Heart left ventricle (tissue), 16 donors: ENCODE measurements at places on chromosomes 16 and 17. TPM values are rescaled to one million over a fixed set of nuclear protein-coding genes. Genes with fewer than 3 reads are reported as not detected.

GRCh38 chr17:2749784-2750181 lies 331 bp upstream of the CCDC92B start:
- DNase-seq: peak; percentile 71

GRCh38 chr17:80361495-80362220 lies 53.3 kb upstream of the ENDOV start:
- DNase-seq: no peak

- no peak for DNase-seq
Observed at GRCh38 chr17:78202666-78203065, 11.4 kb upstream of the BIRC5 start.

GRCh38 chr16:4239020-4239419 lies 2.9 kb downstream of the SRL start:
- peak; percentile 65 for DNase-seq

DNA sequence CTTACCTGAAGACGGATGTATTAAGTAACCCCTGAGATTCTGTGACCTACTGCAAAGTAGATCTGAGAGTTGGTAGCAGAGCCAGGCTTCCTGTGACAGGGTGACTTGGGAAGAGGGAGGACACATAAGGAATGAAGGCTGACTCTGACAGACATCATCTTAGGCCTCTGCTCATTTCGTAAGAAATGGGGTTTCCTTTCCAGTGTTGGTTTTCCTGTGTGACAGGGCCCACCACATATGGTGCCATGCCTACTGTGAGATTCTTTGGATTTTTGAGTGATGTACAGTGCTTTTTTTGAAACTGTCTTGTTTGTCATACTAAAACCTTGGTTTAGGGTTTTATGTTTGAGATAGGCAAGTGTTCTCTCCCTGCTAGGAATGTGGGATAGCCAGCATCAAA lies 12.7 kb downstream of the LIG3 start:
- no peak for DNase-seq

DNA sequence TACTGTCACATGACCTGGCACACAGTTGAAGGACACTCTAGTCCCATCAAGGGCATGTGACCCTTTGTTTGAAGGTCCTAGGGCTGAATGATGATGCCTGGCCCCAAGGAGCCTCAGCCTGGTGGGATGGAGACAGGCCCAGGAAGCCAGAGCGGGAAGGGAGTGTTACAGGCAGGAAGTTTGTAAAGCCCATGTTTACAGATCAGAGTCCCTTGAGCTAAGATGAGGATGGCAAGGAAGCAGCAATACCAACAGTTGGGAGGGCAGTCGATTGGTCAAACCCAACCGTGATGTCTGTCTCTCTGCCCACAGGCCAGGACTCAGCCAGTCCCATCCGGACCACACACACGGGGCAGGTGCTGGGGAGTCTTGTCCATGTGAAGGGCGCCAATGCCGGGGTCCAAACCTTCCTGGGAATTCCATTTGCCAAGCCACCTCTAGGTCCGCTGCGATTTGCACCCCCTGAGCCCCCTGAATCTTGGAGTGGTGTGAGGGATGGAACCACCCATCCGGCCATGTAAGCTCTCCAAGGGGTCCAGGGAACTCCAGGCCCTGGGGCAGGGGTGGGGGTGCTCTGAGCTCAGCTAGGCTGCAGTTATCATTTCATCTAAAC lies 2.5 kb downstream of the CES2 start:
- DNase-seq: no peak

DNA sequence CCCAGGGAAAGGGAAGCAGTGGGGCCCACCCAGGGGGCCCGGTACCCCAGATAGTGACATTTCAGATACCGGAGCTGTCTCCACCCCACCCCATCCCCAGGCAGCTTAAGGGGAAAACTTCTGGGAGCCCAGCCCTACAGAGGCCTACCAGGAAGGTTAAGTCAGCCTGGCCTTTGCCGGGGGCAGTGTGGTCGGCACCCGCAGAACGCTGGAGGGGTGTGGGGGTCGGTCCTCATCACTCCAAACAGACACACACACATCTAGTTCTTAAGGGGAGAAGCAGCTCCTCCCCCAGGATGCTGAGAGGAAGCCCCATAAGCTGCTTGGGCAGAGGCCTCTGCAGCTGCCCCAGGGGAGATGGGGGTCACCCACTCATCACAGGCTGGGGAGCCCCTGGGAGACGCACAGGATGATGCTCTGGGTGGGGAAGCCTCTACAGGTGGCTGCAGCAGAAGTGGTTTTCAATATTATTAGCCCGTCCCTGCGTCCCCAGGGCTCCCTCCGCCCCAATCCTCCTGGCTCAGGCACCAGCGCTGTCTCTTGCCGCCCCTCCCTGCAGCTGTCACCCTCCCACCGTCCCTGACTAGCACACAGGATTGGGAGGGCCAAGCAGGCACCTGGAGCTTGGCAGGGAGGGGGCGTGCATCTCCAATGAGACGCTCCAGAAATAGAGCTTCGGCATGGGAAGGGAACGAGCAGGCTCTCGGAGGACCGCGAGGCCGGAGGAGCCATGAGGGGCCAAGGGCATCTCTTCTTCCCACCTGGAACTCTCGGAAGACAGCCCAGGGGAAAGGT lies 1.4 kb upstream of the ABR start:
- no peak for DNase-seq

DNA sequence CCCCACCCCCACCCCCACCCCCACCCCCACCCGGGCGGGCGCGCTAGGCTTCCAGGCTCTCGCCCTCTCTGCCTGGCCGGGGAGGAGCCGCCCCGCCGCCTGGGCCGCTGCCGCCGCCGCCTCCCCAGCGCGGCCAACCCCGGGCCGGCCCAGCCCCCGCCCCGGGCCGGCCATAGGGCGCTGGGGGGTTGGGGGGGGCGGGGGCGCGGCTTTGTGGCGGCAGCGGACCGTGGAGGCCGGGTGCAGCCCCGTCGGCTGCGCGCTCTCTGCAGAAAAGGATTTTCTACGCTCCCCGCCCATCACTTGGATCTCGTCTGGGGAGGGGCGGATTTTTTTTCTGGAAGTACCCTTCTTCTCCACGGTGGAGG lies 230.9 kb downstream of the MRTFB start:
- DNase-seq: peak; percentile 70

DNA sequence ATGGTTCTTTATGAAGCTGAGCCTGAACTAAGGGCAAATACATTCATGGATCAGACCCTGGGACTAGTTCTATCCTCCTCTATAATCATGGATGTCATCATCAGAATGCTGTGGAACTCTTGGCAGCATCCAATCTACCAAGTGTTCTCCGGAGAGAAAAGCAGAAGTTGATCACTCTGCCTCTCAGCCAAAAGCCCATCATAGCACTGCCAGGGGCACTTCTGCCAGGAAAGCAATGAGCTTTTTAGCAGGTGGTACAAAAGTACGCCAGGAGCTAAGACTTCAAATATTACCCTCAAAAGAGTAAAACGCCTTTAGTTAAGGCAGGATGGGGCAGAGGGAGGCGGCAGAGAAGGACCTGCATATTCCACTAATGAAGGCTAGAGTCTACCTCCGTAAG lies 279.0 kb downstream of the SLC39A11 start:
- no peak for DNase-seq

- DNase-seq: no peak
Observed at GRCh38 chr17:78384479-78385175, 6.2 kb downstream of the PGS1 start.

DNA sequence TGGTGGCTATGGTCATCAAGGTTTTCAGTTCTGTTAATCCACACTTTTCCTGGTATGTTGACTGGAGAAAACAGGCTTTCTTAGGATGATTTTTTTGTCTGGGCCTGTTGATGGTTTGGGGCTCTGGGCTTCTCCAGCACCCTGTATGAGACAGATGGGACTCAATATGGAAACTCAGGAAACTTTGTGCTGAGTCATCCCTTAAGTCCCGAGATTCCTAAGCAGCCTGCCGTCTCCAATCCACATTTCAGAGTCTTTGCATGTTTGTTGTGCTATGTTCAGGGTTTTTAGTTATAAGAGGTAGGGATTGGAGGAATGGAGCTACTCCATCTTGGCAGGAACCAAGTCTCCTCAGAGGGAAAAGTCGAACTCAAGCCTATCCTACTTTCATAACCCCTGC lies 253.3 kb upstream of the FOXF1 start:
- DNase-seq: no peak

DNA sequence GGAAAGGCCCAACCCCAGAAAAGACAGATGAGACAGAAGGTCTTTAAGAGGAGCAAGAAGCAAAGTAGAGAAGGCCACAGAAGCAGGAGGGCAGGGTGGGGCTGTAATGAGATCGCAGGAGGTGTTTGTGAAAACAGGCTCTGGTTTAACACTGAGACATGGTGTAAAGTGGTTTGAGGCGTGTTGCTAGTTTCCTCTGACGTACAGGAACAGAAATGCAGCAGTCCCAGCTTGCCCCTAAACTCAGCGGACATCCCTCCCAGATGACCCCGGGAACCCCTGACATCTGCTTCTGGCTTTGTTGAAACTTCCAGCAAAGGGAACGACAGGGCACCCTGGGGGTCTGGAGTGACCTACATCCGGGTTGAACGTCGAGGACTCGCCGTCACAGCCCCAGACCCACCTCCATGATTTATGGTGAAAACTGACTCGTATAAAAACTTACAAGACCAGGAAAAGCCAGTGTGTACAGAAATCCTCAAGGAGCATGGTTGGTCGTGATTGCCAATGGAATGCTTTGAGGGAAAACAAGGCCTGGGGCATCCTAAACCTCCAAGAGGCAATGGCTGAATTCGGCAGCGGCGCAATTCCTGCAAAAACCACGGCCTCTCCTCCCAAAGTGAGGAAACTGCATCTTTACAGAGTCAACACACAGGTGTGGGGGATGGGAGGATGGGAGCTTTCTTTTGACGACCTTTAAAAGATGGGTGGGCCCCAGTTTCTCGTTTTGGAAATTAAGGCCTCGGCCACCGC lies 25.8 kb downstream of the LITAF start:
- DNase-seq: no peak

DNA sequence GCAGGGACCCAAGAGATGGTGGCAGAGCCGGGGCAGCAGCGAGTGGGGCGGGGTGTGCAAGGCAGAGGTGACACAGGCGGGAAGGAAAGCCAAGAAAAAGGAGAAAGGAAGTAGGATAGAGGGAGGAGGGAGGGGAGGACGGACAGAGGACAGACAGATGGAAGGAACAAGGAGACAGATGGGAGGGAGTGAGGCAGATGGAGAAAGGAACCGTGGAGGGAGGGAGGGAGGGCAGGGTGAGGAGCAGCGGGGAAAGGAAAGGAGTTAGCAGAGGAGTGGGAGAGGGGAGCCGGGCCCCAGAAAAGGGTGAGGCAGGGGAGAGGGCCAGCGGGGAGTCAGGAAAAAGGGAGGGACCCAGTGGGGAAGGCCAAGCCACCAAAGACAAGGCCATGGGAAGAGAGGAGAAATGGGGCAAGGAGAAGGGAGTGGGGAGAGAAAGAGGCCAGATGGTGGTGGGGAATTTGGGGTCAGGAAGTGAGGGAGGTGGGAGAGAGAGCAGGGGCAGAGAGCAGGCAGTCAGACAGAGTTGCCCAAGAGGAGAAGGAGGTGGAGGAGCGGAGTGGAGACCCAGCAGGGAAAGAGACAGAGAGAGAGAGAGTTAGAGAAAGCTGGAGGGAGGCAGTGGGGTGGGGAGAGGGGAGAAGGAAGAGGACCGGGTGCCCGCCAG lies 13.2 kb upstream of the ASGR1 start:
- DNase-seq: no peak

GRCh38 chr16:89105599-89106151 lies 12.0 kb downstream of the ACSF3 start:
- no peak for DNase-seq

DNA sequence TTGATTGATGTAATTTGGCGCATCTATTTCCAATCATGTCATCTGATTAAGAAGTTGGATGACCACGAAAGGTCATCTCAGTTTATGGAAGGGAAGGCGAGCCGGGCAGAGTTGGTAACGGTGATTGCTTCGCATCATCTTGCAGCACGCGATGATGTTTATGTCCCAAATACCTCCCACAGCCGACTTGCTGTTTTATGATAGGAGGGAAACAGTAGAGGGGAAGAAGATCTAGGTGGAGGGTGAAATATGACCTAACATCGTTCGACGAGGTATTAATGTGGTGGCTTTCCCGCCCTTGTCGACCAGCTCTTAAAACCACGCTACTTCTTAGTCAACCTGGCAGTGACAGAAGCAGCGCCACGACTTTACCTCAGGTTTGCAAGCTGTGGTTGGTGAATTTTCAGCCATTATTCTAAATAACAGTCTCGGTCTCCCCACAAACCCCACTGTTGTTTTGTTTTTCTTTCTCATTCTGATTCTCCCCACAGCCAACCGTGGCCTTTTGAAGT lies 805 bp upstream of the TANC2 start:
- no peak for DNase-seq

- DNase-seq: peak; percentile 80
Observed at GRCh38 chr17:18025945-18026776, 12.8 kb downstream of the ATPAF2 start.

GRCh38 chr16:78439646-78440045 lies 340.2 kb downstream of the WWOX start:
- DNase-seq: no peak

DNA sequence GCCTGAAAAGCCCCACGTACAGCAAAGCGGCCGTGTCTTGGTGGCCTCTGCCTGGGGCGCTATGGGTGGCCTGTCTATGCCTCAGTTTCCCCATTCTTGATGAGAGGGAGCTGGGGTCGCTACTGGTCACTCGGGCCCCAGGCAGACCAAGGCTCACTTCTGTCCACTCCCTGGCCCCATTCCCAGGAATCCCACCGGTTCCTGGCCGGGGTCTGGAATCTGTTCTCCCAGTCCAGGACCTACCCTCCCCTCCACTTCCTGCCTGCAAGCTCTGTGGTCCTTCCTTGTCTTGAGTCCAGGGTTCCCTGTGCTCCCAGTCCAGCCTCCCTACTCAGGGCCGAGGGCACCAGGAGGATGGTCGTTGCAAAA lies 24.5 kb downstream of the METRNL start:
- DNase-seq: no peak

- no peak for DNase-seq
Observed at GRCh38 chr16:54479546-54479945, 193.0 kb upstream of the IRX3 start.

GRCh38 chr17:31561469-31562375 lies 170.2 kb downstream of the RAB11FIP4 start:
- no peak for DNase-seq

The KRTAP4-5 gene
- total RNA-seq: not detected

The ASPHD1 gene
- 0.20 TPM for total RNA-seq

The LRRC37A gene
- 0.14 TPM for total RNA-seq

The OVCA2 gene
- total RNA-seq: 19.1 TPM

The LITAF gene
- 65.7 TPM for total RNA-seq

The RPL23 gene
- total RNA-seq: 826 TPM

The CLEC18C gene
- total RNA-seq: 0.09 TPM
